ENCODE measurements at places on chromosomes 3 and 15. TPM values are rescaled to one million over a fixed set of nuclear protein-coding genes. Genes with fewer than 3 reads are reported as not detected.

LRRC49 gene
- total RNA-seq = 6.7 TPM

SEC61A1 gene
- total RNA-seq = 424 TPM

NDN gene
- 4.0 TPM for total RNA-seq

RNU5B-1 gene
- total RNA-seq = not detected

LRRC3B gene
- total RNA-seq = 0.29 TPM

SACM1L gene
- total RNA-seq = 33.1 TPM

SPPL2A gene
- total RNA-seq = 47.2 TPM

KCNMB3 gene
- total RNA-seq = 0.23 TPM

PCSK6 gene
- 19.8 TPM for total RNA-seq

TRH gene
- total RNA-seq = not detected

CCDC9B gene
- 26.0 TPM for total RNA-seq

RBPMS2 gene
- 0.14 TPM for total RNA-seq

ETFA gene
- total RNA-seq = 131 TPM

HSPBAP1 gene
- total RNA-seq = 18.1 TPM

IGSF10 gene
- under 0.01 TPM for total RNA-seq

LMAN1L gene
- not detected for total RNA-seq

CP gene
- not detected for total RNA-seq

CAPN3 gene
- total RNA-seq = not detected

ATP10A gene
- 4.0 TPM for total RNA-seq

CLDN1 gene
- 0.37 TPM for total RNA-seq

CILP gene
- total RNA-seq = 1.1 TPM

PLCL2 gene
- 11.5 TPM for total RNA-seq

All from HT1080 (cell line).